Hematopoietic multipotent progenitor cell treated with erythropoietin and hydrocortisone succinate and interleukin-3 and kit ligand, for 4 days (in vitro differentiated cells): ENCODE measurements at places on chromosomes 13 and 19.
A peak's percentile ranks its signal among the peaks of the same experiment; 100 is the strongest.

DNA sequence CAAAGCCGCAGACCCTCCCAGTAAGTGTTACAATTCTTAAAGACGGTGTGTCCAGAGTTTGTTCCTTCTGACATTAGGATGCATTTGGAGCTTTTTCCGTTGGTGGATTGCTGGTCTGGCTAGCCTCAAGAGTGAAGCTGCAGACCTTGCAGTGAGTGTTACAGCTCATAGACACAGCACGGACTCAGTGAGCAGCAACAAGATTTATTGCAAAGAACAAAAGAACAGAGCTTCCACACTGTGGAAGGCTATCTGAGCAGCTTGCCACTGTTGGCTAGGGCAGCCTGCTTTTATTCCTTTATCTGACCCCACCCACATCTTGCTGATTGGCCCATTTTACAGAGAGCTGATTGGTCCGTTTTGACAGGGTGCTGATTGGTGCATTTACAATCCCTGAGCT is 242.8 kb upstream of the SGCG start:
- no peak for DNase-seq

GRCh38 chr13:29882076-29882475 is 31.7 kb upstream of the UBL3 start:
- no peak for DNase-seq

DNA sequence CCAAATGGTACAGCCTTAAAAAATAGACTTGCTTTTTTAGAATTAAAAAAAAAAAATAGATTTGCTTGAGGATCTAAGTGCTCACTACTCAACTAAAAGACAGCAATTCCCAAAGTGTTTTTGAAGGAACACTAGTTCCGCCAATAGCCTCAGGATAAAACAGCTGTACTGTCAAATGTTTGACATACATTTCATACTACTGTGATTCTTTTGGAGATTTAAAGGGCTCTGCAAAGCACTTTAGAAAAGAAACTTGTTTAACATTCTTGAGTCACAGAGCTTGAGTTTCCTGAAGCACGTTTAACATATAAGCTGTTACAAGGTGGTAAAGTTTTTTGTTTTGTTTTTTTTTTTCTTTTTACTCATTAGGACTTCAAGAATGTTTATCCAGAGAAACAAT is 23.1 kb upstream of the KLF5 start:
- DNase-seq, result no peak

GRCh38 chr19:29836409-29836825 is 24.6 kb downstream of the CCNE1 start:
- DNase-seq, result no peak

- DNase-seq, result peak; percentile 63
Observed at GRCh38 chr19:12603714-12604113, 6.9 kb downstream of the ZNF490 start.

GRCh38 chr13:20776751-20777150 is 3.0 kb upstream of the EEF1AKMT1 start:
- no peak for DNase-seq
